Left ventricle myocardium superior (tissue), 1 donor: ENCODE measurements at places on chromosomes 2 and 18.
A peak's percentile ranks its signal among the peaks of the same experiment; 100 is the strongest.

DNA sequence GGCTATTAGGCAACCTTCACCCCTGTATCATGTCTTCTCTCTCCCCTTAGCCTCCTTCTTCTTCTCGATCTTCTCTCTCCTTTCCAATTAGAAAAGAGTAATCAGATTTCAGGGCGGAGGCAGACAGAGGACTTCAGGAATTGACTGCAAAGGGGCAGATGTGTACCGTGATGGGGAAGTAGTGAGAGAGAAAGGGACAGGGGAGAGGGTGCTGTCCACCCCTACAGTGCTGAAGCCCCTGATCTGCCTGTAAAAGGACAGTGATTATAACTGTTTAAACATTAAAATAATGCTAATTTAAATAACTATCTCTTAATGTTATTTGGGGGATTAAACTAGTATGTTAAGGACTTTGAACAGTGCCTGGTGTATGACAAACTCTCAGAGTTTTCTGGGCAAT, 178.5 kb downstream of the ACTR3 start:
- DNase-seq = no peak

DNA sequence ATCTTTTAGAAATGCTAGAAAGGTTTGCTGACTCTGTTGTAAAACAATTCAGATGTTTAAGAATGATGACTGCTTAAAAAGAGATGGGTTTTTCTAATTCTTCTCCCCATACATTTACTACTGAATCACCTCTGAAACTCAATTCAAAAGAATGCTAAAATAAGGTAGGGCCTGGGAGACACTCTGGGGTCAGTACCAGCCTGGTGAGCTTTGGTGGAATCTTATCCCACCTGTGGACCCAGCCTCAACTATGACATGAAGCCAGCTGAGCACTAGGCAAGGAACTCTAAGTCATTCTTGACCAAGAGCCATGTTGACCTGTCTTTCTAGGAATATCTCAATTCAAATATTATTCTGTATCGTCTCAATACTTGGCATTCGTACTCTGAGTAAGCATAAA, 44.3 kb downstream of the IWS1 start:
- no peak for DNase-seq

DNA sequence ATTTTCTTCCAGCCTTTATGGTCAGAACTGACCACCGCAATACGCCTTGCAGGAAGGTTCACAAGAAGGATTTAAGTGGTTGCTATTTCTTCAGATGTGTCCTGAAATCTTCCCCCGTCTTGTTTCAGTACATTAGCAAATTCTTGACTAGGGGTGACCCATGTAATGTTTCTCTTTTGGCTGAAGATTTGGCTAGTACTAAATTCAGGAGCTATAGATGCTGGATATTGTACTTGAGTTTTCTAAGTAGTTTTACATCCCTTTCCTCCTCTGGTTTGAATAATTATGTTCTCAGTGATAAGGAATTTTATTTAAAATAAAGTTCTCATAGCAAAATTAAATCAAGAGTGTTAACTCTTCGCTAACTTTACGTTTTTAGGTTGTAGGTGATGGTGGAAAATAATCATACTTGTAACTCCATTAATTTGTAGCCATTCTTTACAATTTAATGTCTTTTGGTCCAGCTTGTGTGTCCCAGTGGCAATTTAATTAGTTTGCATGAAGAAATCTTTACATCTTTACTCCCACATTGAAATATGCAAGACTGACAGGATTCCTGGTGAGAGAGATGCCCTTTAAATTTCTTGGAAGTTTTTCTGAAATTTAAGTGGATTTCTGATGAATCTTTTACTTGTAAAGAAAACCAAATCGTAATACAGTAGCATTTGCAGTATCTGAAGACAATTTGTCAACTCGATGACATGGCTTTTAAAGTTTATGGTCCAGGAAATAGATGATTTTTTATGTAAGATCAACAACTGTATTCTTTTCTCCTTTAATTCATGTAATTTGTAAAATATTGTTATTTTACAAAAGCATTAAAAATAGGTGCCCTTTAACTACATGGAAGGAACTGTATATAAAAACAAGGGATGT, 2.8 kb downstream of the PHLPP1 start:
- no peak for DNase-seq

DNA sequence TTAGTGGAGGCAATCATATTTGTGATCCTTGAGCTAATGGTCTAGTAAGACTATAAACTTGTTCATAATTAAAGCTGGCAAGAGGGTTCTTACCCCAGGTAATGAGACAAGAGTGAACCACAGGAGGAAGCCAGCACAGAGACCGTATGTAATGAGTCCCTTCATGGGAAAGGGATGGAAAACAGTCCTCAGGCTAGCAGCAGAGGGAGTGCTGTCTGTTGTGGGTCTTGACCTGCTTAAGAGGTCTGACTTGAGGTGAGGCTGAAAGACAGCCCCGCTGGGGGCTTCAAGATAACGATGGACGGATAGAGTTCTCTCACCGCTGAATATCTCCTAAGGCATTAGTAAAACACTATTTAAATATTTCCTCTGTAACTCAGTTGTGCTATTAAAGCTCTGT, 16.2 kb upstream of the POLE4 start:
- no peak for DNase-seq

GRCh38 chr18:76414936-76415621, 80.0 kb downstream of the ZNF516 start:
- peak; percentile 68 for DNase-seq

DNA sequence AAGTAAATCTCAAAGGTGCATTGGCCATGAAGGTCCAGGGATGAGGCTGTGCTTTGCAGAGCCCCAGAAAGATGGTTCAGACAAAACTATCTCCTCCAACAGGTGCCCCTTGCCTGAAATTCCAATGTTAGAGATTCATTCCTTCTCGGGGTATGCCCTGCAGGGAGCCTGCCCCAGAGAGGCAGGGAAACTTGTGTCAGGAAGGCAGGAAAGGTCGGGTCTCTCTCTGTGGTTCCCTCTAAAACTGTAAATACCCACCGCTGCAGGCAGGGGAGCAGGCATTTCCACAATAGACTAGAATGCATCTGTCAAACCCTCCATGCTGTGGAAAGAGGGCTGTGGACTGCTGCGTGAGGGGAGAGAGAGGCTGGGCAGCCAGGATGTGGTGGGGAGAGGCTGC, 207.8 kb upstream of the SMAD2 start:
- DNase-seq = no peak

GRCh38 chr18:35478520-35479435, 19.0 kb downstream of the INO80C start:
- DNase-seq = no peak

DNA sequence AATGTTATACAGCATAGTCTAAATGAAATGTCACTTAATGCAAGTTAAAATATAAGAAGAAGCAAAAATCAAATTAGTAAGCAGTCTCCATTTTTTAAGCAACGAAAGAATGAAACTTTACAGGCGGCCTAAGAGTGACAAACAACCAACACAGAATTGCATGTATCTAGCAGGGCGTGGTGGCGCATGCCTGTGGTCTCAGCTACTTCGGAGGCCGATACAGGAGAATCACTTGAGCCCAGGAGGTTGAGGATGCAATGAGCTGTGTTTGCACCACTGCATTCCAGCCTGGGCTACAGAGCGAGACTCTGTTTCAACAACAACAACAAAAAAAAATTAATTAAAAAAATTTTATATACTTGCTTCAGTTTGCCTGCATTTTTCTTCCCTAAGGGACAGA, 16.6 kb downstream of the RBMS1 start:
- no peak for DNase-seq

DNA sequence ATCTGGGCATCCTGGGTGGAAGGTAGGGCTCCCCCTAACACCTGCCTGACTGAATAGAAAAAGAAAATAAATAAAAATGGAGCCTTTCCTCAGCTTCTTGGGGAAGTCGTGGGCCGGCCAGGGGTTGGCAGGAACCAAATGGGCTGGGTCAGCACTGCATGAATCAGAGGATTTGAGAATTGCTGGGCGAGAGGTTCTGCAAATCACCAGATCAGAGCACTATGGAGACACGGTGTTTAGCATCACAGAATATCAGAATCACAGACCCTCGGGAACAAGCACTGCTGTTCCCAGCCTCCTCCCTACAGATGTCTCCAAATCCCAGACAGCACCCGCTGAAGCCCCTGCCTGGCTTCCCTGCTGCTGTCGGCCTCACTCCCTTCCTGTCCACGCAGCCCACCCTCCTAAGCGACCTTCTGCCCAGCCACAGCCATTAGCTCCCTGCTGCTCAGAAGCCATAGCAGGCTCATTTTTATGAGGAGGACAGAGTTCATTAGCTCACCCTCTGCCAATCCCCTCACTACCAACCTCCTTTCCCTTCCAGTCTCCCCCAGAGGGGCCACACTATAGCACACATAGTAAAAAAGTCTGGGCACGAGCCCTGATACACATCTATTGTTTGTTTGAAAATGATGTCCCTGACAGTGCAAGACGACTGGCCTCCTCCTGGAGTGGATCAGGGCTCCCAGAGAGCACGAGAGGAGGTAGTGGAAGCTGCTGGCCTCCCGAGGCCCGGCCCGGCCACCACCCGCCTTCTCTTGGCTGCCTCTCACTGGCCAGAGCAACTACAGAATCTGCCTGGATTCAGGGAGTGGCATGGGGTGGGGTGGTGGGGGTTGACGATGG, 64.6 kb upstream of the TAF1B start:
- DNase-seq = peak; percentile 24

GRCh38 chr18:12327510-12328178, 19.6 kb downstream of the TUBB6 start:
- DNase-seq = peak; percentile 92

GRCh38 chr2:172968061-172968469, 107.6 kb upstream of the MAP3K20 start:
- peak; percentile 75 for DNase-seq

- DNase-seq = peak; percentile 69
Observed at GRCh38 chr18:77131100-77131651, 1.4 kb downstream of the MBP start.

GRCh38 chr2:124959581-124959980, 934.5 kb downstream of the CNTNAP5 start:
- DNase-seq = no peak

DNA sequence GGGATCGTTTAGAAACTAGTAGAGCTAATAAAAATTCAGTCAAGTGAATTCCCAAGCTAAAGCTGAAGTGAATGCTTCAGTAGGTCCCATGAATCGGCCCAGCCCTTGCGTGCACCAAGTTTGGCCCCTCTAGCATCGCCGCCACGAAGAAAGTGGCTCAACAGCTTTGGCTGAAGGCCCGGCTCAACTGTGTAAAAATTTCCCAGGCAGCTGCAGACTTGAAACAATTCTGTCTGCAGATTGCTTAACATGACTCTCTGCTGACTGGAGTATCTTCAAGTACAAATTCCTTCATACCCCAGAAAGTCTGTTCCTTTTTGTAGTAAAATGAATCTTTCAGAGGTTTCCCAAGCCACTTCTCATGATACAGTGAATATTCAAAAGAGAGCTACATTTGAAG, 32.7 kb downstream of the ALMS1 start:
- peak; percentile 81 for DNase-seq

DNA sequence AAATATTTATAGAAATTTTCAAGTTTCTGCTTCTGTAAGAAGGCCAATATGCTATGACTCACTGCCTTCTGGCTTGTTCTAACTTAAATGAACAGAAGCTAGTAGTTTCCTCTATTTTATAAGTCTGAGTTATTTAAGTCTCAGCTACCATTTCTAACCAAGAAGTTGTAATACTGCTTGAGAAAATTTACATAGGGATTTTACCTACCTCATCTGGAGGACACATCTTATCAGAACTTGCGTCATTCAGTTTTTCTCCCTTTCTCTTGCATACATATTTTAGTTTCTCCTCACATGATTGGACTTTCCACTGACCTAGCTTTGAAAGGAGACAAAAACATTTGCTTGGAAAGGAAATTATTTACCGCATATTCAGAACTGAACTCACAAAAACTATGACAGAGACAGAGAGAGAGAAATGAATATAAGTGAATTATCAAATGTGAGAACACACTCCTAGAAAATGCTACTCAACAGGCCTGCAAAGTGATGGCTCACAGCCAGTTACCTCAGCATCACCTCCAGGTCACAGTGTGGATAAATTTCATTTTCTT, 81.1 kb upstream of the CD302 start:
- DNase-seq = no peak

DNA sequence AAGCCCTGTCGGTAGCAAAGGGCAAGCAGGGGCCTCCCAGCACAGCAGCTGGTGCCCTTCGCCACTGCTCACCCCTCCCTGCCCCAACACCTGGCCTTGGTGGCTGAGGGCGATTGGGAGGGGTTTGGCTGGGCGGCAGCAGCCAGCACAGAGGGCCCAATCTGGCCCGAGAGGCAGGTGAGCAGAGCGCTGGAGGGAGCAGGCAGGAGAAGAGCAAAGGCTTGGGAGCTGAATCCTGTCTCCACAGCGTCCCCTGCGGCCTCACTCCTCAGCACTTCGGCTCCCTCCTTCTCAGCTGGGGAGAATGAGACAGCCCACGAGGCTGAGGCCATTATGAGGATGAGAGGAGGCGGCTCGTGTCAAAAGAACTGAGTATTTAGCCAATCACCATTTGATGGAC, 74.9 kb upstream of the TAF1B start:
- no peak for DNase-seq

GRCh38 chr2:136384531-136385303, 266.8 kb upstream of the CXCR4 start:
- no peak for DNase-seq

DNA sequence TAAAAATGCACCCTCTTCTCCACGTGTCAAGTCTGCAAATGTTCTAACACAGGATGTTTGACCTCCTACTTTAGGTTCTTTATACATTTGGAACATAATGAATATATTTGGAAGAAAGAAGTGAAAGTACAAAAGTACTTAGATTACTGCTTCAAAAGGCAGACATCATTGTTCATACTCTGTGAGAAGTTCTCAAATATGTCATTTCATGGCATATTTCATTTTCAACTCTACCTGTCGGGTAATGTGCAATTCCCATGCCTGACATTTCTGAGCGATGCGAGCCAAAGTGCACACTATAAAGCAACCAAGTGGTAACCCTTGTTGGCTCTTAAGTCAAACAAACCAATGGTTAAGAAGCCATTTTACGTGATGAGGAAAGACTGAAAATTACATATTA, 7.0 kb downstream of the BUB1 start:
- DNase-seq = no peak

DNA sequence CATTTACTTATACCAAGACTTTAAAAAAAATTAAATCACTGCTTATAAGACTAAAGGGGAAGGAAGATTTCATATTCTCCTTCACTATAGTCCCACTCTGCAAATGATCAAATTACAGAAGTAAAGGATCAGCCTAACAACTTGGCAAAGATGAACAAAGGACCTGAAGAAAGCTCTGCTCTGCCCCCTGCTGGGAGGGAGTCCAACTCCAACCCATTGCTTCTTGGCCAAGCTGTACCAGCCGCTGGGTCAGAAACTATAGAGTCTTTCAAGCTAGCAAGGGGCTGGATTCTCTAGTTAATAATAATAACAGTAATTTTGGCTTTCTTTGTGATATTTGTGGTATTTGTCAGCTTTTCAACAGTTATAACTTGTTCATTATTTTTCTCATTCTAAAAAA, 927.0 kb upstream of the CRIM1 start:
- DNase-seq = peak; percentile 29

DNA sequence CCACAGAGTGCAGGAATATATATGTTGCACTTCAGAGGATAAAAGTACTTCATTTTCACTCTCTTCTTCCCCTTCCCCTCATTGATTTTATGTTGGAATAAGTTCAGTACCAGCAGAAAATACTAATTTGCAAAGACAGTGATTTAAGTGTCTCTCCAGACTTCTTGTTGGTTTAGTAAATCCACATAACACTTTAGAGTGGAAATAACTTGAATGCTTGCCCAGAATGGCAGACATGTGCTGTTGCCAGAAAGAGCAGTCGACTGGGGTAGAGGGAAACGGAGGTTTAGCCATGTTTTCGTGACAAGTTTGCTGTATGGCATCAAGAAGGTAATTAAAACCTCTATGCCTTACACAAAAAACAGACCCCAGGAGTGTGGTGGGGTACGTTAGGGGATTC, 246.0 kb upstream of the CXCR4 start:
- DNase-seq = no peak
